ENCODE measurements at places on chromosomes 5 and 9.

DNA sequence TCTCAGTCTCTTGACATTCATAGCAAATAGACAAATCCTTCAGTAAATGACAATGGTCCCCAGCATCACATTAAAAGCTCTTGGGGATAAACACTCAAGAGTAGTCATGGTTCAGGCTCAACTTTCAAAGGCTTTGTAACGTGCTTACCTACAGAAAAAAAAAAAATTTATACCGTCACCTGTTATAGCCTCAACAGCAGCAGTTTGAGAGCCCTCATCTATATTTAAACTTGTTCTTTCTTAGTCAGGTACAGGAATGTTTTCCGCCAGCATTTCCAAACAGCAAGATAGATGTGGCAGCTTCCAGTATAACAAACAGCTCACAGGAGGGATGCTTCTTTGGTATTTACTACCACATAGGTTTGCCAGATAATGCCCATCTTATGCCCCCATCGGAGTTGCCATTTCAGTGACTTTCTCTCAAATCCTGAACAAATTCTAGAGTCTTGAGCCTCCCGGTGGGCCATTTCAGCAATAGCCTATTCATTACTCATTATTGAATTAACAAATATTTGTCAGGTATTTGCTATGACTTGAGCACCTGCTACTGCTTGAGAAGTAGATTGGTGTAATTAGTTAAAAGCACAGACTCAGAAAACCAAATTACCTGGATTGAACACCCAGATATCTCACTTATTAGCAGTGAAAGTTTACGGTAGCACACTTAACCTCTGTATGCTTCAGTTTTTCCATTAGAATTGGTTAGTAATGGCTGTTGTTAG, 470.0 kb downstream of the EBF1 start:
- DNase-seq: no peak

- DNase-seq: no peak
Measured at GRCh38 chr5:177392765-177393164, 7.7 kb downstream of the PFN3 start.

DNA sequence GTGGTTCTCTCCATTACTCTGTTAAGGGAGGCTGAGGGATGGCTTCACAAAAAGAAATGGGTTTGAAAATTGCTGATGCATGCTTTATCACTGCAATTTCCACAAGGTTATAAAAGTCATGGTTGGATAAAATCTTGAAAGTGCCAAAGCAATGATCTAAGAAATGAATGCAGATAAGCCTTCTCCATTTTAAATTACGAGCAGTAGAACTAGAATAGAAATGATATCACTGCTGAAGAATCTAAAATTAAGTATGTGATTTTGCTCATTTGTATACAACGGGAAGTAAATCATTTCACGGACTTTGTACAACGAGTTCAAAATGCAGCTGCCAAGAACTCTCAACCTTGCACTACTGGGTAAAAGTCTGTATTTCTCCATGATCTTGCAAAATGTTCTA, 299.0 kb downstream of the PRELID2 start:
- DNase-seq: no peak

DNA sequence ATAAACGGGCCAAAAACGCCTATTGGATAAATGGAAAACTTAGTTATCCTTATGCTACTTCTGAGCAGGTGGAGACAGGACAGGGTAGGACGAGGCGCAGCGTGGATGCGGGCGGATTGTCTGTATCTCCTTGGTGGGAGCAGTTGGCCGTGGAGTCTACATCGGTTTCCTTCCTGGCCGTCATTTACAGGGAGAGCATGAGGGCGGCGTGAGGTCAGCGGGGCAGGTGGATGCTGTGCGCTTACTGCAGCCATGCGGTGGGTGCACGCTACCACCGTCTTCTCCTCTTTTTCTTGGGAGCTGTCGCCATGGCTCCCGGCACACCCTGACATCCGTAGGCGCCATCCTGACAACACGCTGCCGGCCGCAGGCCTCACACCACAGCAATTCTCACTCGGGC, 121.3 kb downstream of the ADAMTS2 start:
- no peak for DNase-seq

DNA sequence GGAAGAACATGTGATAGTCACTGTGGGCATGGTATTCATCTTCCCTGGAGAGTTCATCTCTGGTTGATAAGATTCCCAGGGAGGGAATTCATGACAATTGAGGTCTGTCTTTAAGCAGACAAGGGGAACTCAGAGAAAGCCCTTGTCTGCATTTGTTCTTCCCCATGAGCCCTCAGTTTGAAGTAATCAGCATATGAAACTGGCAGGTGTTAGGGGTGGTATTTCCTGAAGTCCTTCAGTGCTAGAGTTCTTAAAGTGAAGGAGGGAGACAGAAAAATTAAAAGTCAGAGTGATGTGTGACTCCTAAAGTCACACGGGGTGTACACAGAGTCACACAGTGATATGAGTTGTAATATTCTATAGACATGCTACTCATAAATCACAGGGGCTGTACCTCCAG, 60.6 kb upstream of the SYK start:
- no peak for DNase-seq
